ENCODE measurements at places on chromosomes 4 and X. TPM values are rescaled to one million over a fixed set of nuclear protein-coding genes. Genes with fewer than 3 reads are reported as not detected.

Gene TMPRSS11D
- 196 TPM for total RNA-seq

Gene IBSP
- total RNA-seq: not detected

Gene GPR119
- total RNA-seq: not detected

Gene CT45A1
- total RNA-seq: not detected

Gene TRMT2B
- 13.3 TPM for total RNA-seq

Gene ATP7A
- total RNA-seq: 8.7 TPM

Gene NLGN4X
- 1.00 TPM for total RNA-seq

Gene AWAT2
- not detected for total RNA-seq

Gene LAMP2
- total RNA-seq: 131 TPM

Gene UCP1
- total RNA-seq: not detected

Gene TMPRSS11F
- 12.4 TPM for total RNA-seq

Gene C4orf50
- total RNA-seq: 0.04 TPM

Gene MEPE
- total RNA-seq: not detected

Measured in esophagus mucosa (tissue), 1 donor.